ENCODE measurements at places on chromosomes 6 and 20.
A peak's percentile ranks its signal among the peaks of the same experiment; 100 is the strongest.

DNA sequence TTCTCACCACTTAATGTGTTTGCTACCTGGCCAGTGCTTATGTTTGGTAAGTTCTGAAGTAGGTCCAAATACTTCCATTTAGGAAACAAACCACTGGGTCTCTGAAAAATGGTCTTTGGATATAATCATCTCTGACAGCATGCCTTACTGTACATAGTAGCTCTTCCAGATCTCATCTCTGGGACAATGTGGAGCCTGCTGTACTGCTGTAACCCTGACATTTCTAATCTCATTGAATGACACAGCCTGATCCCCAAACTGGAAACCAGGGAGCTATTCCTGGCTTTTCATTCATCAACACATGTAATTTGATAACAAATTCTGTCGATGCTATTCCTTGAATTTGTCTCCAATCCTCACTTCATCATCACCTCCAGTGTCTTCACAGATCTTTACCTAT is 23.5 kb downstream of the OGFRL1 start:
- DNase-seq: no peak

GRCh38 chr6:36781669-36782068 is 57.6 kb downstream of the CPNE5 start:
- DNase-seq: no peak

- DNase-seq: no peak
These were observed 92.0 kb upstream of the SCP2D1 start for GRCh38 chr20:18721551-18722115.

GRCh38 chr6:47743744-47744143 is 38.1 kb upstream of the OPN5 start:
- no peak for DNase-seq

DNA sequence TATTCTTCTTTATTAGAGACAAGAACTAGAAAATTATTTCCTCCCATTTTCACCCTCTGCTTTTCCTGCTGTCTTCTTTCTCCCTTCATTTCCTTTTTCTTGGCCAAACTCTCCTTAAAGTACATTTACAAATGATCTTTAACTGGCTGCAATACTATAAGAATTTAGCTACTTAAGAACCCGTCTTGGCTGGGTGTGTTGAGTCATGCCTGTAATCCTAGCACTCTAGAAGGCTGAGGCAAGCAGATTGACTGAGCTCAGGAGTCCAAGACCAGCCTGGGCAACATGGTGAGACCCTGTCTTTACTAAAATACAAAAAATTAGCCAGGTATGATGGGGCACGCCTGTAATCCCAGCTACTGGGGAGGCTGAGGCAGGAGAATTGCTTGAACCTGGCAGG is 39.3 kb upstream of the SRPK1 start:
- no peak for DNase-seq

- no peak for DNase-seq
These were observed 25.1 kb downstream of the GLP1R start for GRCh38 chr6:39073471-39074355.

DNA sequence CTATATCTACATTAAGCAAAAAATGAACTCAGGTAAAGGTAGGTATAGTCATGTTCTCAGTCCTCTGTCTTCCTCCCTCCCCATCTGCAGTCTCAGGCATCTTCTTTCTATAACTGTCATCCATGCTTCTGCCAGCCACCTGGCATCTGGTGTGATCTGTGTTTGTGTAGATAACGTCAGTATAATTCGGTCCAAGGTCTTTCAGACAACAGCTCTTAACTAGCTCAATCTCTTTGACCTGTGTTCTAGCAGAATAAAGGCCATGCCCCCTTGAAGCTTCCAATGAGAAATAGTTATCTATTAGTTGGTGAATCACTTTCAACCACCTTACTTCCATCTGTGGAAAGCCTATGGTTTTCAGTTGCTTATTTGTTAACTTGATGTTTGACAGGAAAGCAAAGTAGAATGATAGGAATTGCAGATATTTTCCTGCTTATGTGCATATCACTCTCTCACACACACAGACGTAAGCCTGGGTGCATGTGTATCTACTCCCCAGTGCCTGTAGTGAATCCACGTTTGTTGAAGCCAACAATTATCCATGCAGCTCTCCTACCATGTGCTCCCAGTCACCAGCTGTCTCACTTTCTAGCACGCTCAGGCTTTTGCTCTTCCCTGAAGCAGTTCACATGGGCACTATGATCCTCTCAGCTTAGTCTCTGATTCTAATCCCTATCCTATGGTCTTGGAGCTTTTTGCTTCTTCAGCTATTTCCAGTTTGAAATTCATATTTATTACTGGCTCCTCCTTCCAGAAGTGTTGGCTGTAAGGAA is 433.7 kb upstream of the MANEA start:
- DNase-seq: peak; percentile 19

DNA sequence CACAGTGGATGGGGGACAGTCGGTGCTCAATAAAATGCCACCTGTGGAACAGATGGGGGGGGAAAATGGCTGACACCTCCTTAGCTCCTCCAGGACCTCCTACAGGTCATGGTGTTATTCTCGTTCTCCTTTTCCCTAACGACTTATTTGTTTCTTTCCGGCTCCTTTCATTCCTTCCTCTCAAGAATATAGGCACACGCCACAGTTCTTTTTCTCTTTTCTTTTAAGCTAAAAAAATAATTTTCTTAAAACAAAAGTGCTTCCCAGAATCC is 1.4 kb upstream of the RNASET2 start:
- no peak for DNase-seq

DNA sequence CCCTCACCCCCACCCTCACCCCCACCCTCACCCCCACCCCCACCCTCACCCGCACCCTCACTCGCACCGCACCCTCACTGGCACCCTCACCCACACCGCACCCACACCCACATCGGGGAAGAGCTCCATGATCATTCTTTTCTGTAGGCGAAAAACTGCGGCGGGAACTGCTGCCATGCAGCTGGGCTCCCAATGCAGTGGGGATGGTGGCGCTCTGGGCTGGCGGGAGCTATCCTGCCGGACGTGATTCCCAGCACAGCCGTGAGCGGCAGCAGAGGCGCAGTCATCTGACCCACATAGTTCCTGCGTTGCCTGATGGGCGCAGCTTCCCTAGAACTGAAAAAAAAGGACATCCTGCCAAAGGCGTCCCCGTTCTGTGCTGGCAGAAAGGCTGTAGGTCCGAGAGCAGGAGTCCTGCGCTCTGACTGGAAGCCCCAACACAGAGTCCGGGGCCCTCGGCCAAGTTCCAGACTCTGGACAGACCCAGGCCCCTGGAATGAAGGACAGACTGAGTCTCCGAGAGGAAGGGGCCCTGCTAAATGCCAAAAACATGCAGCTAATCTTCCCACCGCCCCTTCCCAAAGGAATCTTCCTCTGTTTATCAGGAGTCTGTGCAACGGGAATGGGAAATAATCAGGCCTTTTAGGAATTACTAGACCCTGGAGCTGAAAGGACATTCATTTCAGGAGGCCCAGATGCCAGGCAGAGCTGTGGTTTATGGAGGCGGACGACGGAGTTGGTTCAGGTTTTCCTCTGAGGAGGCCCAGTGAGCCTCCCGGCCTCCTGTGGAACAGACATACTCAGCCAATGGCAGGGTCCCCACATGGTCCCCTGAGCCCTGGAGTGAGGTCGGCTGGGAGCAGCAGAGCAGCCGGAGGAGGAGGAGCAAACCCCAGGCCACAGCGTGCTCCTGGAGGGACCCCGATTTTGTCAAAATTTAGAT is 14.1 kb upstream of the TCFL5 start:
- peak; percentile 82 for DNase-seq

DNA sequence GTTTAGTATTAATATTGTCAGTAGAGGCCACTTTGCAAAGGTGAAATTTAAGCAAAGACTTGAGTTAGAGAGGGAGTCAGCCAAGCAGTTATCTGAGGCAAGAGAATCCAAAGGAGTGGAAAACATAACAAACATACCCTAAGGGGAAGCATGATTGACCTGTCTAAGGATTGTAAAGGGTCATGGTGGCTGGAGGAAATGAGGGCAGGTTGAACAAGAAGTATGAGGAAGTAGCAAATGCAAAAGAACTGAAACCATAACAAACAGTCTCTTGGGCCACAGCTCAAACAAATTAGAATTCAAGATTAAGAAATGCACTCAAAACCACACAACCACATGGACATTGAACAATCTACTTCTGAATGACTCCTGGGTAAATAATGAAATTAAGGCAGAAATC is 103.2 kb downstream of the FBXO5 start:
- DNase-seq: no peak

GRCh38 chr6:40112350-40112749 is 178.1 kb upstream of the MOCS1 start:
- DNase-seq: no peak

DNA sequence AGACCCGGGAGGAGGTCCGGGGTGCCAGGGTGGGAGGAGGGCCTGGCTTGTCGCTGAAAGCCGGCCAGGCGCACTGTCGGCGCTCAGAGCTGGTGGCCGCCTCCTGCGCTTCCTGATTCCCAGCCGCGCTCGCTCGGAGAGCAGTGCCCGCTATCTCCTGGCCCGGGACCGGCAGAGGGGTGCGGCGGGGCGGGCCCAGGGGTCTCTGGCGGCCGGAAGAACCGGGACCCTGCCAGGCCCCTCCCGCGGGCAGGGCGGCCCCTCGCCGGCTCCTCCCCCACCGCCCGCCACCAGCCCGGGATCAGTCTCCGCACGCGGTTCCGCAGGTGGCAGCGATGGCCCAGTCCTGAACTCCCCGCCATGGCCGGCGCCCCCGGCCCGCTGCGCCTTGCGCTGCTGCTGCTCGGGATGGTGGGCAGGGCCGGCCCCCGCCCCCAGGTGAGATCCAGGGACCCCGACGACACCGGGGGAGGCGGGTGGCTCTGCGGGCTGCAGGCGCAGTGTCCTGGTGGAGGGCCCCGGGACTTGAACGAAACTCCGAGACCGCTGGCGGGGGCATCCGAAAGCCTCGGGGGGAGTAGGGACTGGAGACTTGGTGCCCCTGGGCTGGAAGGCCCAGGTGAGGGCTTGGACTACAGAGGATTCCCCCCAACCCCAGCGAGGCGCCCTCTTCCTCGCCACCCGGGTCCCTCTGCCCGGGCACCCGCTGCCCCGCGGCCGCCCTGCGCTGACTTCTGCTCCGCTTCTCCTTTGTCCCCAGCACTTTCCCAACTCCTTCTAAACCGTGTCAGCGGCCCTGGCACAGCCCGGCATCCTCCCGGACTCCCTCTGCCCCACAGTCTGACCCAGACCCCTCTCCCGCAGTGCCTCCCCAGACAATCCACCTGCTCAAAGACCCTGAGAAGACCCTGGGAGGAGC is at the start of gene GLP1R:
Gene GLP1R (plus strand): TSS at position 301 of the 919 bp plus-strand sequence. CDS start 60 bp downstream, at position 361.
- DNase-seq: no peak

DNA sequence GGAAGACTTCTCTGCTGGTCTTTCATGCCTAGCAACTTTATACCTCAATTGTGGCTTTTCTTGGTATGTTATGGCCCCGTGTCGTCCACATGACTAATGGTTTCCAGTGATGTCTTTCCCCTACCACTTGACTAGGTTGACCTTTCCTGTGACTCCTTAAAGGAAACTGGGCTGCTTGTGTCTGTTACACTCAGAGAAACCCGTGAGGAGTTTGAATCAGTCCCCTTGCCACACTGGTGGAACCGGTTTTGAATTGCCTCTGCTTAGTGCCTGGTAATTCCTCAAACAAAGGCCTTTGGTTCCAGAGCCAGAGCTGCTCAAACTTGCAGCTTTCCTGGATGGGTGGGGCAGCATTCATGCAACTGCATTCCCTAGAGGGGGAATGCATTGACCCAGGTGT is 21.9 kb downstream of the ECT2L start:
- no peak for DNase-seq

DNA sequence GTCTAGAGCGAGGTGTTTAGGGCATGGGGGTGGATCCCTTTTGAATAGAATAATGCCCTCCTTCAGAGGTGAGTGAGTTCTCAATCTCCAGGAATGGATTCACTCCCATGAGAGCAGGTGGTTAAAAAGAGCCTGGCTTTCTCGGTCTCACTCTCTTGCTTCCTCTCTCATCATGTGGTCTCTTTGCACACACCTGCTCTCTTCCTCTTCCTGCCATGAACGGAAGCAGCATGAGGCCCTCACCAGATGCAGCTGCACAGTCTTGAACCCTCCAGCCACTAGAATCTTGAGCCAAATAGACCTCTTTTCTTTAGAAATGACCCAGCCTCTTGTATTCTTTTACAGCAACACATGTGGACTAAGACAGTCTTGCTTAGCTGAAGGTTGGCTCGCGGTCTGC is 119.3 kb downstream of the BMP7 start:
- DNase-seq: no peak

DNA sequence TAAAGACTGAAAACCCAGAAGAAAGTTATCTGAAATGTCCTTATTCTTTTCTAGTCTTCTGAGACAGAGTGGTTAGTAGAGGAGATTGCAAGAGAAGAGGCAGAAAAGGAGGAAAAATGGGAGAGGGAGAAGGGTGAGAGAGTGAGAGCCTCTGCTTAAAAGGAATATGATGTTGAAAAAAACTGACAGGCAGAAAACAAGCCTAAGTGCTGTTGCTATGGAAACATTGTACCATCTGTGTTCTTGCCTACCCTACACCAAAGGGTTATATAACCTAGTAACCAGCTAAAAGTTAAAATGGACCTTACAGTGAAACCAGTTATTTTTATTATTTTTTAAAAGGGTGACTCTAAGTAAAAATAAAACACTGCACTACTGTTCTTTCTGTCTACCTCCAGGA is 28.3 kb upstream of the SH3BGRL2 start:
- no peak for DNase-seq

DNA sequence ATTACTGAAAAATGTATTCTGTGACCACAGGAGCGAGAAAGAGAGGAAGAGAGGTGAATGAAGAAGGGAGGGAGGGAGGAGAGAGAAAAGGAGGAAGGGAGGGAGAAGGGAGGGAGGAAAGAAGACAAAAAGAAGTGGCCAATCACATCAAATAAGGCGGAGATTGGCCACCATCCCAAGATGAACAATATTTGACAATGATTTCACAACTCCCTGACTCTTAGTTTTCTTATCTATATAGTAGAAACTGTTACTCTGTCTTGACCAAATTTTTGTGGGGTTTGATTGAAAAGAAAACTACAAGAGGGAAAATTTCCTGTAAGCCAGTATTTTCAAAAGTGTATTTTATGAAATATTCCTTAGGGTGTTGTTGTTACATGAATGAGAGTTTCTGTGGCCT is 52.6 kb downstream of the FOXA2 start:
- DNase-seq: no peak

DNA sequence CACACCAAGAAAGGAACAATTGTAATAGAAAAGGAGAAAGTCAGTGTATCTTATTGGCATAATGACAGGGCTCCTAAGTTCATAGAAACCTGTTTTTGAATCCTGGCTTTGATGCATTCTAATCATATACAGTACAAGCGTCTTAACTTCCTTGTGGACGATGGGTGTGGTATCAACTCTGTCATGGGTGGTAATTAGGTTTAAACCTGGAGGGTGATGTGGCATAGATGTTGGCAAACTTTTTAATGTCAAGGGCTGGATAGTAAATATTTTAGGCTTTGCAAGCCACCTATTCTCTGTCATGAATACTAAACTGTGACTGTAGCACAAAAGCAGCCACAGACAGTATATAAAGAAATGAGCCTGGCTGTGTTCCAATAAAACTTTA is 138.7 kb upstream of the EDN1 start:
- no peak for DNase-seq

DNA sequence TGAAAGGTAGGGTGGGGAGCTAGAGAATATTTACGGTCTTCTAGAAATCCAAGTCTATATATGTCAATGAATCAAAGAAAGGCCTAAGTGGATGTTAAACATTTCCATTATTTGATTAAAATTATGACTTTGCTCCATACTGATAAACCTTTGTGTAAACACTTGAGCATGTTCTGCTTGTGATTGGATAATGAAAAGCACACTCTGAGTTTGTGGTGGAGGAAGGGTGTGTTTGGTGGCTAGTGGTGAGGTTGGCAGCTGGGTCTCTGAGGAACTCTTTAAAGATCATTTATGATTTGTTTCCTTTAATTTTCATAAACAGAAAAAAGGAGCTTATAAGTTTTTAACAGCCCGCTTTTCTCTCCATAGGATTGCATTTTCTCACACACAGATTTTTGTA is 84.7 kb downstream of the RFPL4B start:
- no peak for DNase-seq

Measured in muscle of back (tissue), 13 donors.